Activated gamma-delta T cell (primary cell): ENCODE measurements at places on chromosomes 1 and 21.

DNA sequence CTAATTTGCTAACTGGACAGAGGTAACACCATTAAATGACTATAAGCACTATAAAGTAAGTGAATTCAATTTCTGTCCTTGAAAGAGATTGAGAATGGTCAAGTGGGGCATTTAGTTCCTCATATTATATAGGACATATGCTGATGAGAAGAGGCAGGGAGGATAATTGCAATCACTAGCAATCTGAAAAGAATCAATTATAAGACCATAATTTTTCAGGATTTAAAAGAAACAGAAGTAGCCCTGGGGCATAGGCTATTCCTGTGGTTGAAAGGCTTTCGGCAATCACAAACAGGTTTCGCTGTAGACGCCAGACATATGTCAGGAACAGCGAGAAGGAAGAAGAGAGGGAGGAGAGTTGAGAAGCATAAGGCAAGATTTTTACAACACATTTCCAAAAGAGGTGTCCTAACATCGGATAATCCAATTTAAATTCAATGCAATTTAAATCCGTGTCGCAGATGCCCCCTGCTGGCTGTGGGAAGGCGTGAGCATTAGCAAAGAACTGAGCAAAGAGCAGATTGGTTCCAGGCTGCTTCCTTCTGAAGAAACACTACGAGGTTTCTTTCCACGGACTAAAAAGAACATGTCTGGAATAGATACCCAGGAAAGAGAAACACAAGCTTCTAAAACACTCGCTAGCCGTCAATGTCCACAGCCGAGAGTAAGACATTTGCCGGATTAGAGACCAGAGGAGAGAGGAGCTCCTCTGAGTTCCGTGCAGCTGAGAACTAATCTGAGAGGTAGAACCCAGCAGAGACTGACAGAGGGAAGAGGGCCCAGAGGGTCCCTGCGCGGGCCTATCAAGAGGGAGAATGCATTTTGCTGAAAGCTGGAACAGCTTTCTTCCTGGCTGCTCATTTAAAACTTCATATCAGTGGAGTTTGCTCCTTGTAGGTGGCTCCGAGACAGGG lies 27.9 kb downstream of the RGS5 start:
- no peak for DNase-seq

DNA sequence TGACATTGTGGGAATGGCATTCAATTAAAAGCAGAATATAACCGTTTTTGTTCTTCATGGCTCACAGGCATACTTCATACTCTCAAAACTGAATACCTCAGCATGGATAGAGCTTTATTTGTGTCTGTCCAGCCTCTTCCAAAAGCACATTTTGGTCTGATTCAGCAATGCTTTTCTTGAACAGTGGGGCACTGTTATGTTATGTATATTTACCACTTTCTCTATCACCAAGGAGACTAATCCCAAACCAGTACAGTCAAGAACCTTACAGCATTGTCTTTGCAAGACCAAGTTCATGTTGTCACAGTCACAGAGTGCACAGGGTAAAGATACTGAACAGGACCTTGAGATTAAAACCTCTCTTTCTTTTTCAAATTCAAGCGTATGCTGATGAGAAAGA lies 582.8 kb downstream of the PTBP2 start:
- no peak for DNase-seq

DNA sequence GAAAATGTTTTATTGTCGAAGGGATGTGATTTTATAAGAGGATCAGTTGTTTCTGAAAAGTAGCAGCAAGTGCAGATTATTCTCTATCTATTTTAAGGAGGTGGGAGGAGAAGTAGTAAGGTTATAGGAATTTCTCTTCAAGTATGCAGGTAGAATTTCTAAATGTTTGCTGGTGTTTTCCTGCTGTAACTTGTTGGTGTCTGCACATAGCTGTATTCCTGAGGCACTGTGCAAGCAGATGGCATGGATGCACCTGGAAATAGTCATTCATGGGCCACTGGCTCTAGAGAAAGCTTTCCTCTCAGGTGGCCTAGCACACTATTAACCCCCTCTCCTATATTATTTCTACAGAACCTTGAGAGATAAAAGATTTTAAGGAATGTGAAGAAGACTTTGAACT lies 30.3 kb upstream of the PODN start:
- no peak for DNase-seq

DNA sequence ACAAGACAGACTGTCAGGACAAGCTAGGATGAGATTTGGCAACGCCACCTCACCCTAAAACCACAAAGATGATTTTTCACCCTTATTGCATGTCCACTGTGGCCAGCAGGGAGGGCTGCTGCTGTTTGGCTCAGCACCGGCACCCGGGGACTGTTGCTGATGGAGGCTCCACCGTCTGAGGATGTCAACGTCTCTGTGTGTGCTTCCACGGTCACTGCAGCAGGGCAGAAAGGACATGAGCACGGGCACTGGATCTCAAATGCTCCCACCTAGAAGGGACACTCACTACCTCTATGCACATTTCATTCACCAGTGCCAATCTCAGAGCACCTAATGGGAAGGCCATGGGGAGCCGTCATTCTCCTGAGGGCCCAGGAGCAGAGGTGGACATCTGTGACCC lies 599.6 kb downstream of the PTPRU start:
- DNase-seq, result no peak

- no peak for DNase-seq
Measured at GRCh38 chr1:25706146-25707089, 89.8 kb downstream of the MAN1C1 start.

GRCh38 chr1:75067975-75068374 lies 66.2 kb upstream of the LHX8 start:
- no peak for DNase-seq

DNA sequence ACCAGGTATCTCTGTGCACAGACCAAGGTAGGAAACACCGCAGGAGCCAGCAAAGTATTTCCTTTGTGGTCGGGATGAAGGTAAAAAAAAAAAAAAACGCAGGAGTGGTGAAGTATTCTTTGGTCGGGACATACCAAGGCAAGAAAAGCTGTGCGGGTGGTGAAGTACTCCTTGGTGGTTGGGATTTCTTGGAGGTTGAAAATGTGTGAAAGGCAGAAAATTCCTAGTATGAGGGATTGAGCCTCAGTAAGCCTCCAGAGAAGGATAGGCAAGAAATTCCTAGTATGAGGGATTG lies 802.6 kb downstream of the PLA2G4A start:
- no peak for DNase-seq

DNA sequence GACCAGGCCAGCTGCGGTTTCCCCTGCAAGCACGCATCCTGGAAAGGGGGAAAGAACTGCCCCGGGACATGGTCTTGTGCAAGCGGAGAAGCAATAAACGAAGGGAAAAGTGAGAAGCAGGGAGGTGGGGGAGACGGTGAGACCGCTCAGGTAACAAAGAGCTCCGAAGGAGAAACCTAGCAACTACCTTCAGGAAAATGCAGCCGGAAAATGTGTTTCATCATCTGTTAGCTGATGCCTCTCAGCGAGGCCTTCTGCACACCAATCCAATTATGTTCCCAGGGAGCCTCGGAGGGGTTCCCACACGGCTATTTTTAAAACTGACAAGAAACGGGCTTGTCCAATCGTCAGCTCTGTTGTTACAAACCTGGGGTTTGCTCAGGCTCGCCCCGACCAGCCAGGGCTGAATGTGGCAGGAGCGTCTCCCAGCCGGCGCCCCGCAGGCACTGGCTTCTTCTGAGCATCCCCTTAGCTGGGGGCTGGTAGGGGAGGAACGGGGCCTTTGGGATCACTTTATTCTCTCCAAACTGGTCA lies 3.4 kb downstream of the RIPK4 start:
- no peak for DNase-seq

- DNase-seq, result no peak
Measured at GRCh38 chr1:115680730-115681111, 39.0 kb downstream of the VANGL1 start.

- no peak for DNase-seq
Measured at GRCh38 chr1:92442351-92442750, 44.4 kb downstream of the GFI1 start.

GRCh38 chr1:246773213-246773641 lies 49.0 kb downstream of the SCCPDH start:
- no peak for DNase-seq

- DNase-seq, result no peak
Measured at GRCh38 chr1:198655459-198656121, 16.8 kb downstream of the PTPRC start.

DNA sequence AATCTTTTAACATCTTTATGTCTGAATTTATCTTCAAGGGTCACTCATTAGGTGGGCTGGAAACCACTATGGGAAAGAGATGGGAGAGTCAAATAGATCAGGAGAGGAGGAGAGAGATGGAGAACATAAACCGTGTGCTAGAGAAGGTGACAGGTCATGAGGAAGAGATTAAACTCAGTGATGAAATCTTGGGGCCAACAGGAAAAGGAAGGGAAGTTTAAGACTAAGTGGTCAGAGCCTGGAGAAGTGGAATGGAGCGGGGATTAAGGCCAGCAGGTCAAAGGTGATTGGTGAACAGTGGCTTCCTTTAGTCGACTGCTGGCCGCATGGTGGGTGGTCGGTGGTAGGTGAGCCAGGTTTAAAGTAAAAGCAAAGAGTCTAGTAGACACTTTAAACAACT lies 169.3 kb upstream of the IVNS1ABP start:
- no peak for DNase-seq

DNA sequence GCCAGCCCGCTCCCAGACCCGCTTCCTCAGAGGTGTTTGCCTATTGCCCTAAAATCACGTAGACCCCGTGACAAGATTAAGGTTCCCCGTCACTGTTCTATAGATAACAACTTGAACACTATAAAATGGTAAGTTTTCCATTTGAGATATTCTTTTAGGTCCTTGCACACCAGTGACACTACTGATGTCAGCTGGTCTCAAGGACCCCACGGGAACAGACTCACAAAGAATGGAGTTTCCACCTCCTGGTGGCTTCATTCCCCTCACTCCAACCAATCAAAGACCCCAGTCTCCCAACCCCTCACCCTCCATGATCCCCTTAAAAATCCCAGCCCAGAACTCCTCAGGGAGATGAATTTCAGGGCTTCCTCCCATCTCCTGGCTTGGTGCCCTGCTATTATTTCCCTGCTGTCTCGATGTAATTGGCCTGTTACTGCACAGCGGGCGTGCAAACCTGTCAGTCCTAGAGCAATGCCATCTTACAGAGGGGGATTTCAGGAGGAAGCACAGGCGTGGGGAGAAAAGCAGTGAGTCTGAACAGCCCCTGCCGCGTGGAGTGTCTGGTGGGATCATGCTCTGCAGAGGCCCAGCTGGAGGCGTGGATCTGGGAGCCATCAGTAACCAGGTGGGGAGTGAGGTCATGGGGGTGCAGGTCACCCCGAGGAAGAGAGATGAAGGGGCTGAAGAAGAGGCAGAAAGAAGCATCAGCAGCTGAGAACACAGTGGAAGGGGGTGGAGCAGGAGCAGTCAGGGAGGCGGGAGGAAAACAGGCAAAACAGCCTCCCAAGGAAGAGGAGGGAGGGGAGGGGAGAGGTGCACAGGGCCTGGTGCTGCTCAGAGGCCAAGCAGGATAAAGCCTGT lies 35.1 kb upstream of the LBR start:
- DNase-seq, result no peak

- DNase-seq, result no peak
Measured at GRCh38 chr21:38965241-38965640, 159.5 kb downstream of the ETS2 start.

- DNase-seq, result no peak
Measured at GRCh38 chr1:169361281-169361680, 6.3 kb downstream of the NME7 start.

DNA sequence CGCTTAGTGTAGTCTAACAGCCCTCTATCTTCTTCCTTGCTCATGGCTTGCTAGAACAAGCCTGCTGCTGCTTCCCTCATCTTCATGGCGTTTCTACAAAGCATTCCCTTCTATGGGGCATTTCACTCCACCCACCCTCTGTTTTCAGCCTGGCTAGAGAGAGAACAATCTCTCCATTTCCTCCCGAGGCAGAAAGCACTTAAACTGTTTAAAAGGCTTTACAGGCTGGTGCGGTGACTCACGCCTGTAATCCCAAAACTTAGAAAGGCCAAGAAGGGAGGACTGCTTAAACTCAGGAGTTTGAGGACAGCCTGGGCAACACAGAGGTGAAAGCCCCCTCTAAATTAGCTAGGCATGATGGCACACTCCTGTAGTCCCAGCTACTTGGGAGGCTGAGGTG lies 17.8 kb downstream of the ORC1 start:
- DNase-seq, result no peak

DNA sequence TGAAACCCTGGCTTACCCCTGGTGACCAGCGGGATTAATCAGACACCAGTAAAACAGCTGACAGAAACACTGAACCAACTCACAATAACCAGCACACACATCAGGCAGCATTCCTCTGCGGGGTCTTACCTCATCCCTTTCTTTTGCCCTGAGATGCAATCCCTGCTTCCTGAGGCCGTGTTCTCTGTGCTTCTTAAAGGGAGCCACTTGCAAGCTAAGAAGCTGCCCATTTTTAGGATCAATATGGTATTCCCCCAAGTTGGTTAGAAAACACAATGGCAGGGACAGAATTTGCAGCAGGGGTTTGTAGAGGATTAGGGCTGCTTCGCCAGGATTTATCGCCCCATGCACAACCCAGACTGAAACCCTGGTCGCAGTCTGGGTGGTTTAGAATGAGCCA lies 74.7 kb upstream of the OLIG2 start:
- DNase-seq, result no peak

DNA sequence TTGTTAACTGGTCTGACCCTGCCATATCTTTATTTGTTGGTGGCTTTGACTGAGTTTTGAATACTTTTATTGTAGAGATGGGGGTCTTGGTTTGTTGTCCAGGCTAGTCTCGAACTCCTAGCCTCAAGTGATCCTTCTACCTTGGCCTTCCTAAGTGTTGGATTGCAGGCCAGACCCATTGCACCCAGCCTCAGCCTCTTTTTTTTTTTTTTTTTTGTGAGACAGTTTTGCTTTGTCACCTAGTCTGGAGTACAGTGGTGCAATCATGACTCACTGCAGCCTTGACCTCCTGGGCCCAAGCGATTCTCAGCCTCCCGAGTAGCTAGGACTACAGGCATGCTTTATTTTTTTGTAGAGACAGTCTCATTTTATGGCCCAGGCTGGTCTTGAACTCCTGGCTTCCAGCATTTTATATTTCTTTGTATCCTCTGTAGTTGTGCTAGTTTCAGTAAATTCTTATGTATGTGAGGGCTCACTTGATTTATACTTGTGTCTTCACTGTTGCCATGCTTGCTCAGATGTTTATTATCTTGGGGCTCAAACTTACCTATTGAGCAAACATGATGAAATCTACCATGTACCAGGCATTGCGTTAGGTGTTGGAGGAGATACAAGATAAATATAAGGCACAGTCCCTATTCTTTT lies 24.1 kb downstream of the THRAP3 start:
- no peak for DNase-seq

DNA sequence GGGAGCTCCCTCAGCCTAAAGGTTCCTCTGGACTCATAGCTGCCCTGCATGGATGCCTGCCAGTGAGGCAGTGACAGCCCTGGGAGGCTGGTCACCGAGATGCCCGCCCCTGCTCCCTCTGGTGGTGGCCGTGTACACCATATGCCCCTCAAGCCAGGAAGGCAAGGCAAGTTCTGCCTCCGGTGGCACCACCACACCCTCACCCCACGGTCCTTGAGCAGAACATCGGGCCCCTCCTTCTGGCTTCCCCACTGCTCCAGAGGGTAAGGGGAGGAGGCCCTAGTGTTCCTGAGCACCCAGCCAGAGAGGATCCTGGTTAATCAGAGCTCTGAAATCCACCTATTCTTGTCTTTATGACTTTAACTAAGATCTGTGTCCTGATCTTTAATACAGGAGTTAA lies 1.5 kb upstream of the S100A14 start:
- no peak for DNase-seq

GRCh38 chr1:222880587-222880986 lies 65.7 kb downstream of the DISP1 start:
- no peak for DNase-seq

GRCh38 chr1:220123889-220124288 lies 30.0 kb downstream of the IARS2 start:
- DNase-seq, result no peak
